ENCODE measurements at places on chromosomes 4 and X.

- no peak for DNase-seq
Measured at GRCh38 chrX:155270969-155271368, 6.7 kb upstream of the RAB39B start.

DNA sequence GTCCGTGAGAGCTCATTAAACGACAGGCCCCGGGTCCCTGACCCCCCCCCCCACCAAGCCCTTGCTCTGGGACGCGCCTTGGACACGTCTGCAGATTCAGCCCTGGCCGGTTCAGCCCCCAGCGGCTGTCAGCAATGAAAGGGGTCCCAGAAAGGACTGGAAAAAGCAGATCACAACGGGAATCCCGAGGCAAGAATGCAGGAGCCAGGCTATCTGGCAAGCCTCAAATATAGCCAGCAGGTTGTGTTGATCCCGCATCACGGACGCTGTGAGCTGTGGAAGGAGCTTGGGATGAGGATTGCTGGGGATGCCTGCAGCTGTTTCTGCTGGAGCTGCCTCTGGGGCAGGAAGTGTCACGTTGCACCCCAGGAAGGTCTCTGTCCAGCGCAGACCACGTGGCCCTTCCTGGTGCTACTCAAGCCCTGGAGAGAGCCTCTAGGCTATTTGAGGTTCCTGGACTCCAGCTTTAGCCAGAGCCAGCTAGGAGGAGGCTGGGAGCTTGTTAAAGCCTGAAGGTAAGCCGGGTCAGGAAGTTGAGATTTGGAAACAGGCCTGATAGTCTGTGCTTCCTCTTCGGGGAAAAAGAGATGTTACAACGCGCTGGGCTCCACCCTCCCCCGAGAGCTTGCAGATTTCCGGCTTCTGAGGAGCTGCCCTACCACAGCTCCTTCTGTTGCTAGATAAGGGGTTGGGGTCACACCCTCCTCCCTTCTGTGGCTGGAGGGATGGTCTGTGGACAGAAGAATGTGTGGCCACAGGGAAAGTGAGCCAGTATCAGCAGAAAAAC is 19.3 kb upstream of the CSF2RA start:
- DNase-seq = peak; percentile 48

- no peak for DNase-seq
Measured at GRCh38 chr4:185955151-185955770, 113.7 kb upstream of the TLR3 start.

DNA sequence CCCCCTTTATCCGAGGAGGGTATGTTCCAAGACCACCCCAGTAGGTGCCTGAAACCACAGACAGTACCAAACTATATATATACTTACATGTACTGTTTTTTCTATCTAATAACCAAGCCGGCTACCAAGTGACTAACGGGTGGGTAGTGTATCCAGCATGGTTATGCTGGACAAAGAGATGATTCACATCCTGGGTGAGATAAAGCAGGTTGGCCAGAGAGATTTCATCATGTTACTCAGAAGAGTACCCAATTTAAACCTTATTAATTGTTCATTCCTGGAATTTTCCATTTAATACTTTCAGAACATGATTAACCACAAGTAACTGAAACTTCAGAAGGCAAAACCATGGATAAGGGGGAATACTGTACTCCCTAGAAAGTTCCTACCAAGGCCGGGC is 46.5 kb downstream of the RFC1 start:
- no peak for DNase-seq

DNA sequence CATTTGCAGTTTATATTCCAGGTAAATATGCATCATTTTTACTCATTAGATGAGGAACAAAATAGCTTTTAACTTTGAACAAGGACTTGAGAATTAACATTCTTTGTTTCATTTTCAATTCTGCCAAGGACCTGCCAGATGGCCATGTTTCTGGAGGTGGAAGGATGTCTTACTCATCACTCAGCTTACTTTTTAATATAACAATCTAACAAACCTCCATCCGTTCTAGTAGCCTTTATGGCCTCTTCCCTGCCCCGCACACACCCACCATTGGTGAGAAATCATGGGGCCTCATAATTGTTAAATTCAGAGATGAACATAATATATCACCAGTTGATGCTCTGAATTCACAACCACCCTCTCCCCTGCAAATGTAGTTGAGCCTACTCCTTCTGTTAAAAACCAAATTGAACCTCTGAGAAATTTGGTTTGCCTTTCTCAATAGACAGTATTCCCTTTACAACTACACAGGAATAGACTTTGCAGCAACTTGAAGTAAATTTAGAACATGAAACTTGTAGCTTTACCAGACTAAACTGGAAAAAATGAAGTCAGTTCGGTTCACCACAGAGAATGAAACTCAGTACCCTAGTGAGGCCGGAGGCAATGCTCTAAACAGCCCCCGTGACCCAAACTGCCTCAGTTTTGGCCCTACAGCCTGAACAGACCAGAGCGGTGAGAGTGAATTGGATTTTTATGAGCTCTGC is 50.1 kb upstream of the ACSL4 start:
- DNase-seq = no peak

DNA sequence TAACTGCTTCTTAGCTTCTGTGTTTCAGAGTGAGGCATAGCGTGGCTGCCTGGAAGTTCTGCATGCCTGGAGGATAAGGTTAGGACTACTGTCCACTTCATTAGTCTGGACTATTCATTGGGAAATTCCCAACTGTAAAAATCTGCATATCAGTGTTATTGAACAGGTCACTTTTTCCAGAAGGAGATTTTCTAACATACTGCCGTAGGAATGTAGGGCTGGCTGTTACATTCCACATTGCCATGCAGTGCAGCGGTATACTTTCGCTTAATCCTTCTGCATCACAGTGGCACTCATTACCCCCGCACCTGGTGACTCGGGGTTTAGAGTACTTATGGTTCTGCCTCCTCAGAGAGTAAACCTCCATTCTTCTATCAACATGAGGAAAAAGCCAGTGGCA is 104.6 kb downstream of the NPFFR2 start:
- no peak for DNase-seq

DNA sequence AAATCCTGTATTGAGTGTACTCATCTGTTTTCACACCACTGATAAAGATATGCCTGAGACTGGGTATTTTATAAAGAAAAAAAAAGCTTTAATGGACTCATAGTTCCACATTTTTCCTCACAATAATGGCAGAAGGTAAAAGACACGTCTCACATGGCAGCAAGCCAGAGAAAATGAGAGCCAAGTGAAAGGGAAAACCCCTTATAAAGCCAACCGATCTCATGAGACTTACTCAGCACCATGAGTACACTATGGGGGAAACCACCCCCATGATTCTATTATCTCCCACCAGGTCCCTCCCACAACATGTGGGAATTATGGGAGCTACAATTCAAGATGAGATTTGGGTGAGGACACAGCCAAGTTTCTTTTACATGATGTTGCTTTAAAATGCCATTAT is 171.9 kb downstream of the GALNTL6 start:
- DNase-seq = no peak

GRCh38 chr4:110211007-110211769 is 12.8 kb upstream of the ELOVL6 start:
- peak; percentile 60 for DNase-seq

DNA sequence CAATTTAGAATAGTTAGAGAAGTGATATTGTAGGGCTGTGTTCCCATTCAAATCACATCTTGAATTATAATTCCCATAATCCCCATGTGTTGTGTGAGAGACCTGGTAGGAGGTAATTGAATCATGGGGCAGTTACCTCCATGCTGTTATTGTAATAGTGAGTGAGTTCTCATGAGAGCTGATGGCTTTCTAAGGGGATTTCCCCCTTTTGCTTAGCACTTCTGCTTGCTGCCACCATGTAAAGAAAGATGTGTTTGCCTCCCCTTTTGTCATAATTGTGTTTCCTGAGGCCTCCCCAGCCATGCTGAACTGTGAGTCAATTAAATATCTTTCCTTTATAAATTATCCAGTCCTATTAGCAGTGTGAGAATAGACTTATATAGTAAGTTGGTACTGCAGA is 53.2 kb downstream of the LPAR4 start:
- DNase-seq = no peak

GRCh38 chr4:3765271-3766035 is 732 bp upstream of the ADRA2C start:
- no peak for DNase-seq

DNA sequence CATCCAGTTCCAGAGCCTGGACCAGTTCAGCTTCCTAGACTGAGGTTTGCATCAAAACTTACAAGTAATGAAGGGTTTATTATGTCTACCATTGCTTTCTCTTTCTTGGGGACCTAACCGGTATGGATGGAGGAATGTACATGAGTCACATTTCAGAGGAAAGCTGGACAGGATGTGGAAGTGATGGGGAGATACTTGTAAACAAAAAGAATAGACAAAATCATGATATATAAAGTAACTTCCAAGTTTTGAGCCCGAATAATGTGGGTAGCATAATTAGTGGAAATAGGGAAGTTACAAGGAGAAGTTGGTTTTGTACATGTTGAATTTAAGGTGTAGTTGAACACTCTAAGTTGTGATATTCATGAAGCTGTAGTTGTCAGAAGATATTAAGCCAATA is 15.0 kb downstream of the FNIP2 start:
- no peak for DNase-seq

- DNase-seq = peak; percentile 45
Measured at GRCh38 chr4:72302981-72303704, 265.9 kb downstream of the ADAMTS3 start.

- DNase-seq = no peak
Measured at GRCh38 chrX:12471061-12471460, 320.2 kb upstream of the PRPS2 start.

GRCh38 chr4:137649711-137650450 is 117.6 kb upstream of the PCDH18 start:
- no peak for DNase-seq

DNA sequence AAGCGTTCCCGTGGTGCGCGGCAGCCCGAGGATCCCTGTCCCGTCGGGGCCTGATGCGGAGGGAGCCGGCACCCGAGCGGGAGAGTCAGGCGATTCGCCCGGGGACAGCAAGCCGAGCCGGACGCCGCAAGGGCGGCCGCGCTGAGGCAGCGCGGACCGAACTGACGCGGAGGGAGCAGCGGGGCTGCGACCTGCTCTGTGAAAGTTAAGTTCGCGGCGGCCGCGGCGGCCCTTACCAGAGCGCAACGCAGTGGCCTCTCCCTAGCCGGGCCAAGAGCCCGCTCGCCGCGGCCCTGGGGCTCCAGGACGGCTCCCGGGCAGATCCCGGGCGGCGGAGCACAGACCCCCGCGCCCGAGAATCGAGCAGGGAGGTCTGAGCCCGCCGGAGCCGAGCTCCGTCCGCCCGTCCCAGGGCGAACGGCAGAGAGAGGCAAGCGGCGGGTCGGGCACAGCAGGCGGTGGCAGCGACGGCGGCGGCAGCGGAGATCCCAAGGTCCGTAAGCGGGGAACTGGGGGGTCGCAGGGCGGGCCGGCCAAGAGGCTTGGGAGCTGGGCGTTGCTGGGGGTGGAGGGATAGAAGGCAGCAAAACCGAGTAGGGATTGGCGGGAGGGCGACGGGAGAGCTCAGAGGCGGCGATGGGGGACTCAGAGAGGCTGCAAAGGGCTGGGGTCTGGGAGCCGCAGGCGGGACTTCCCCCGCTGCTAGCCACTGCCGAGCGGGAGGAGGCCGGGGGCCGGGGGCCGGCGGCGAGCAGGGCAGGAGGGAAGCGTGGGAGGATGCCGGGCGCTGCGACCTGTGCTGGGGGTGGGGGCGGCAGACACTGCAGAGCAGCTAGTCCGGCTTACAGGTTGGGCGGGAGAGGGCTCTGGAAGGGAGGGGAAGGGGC is 1.0 kb downstream of the GPR50 start:
- DNase-seq = no peak

GRCh38 chrX:138775517-138775916 is 64.0 kb upstream of the FGF13 start:
- no peak for DNase-seq

GRCh38 chrX:555725-556666 is 74.6 kb upstream of the SHOX start:
- no peak for DNase-seq
